ENCODE measurements at places on chromosomes 3 and 15.

DNA sequence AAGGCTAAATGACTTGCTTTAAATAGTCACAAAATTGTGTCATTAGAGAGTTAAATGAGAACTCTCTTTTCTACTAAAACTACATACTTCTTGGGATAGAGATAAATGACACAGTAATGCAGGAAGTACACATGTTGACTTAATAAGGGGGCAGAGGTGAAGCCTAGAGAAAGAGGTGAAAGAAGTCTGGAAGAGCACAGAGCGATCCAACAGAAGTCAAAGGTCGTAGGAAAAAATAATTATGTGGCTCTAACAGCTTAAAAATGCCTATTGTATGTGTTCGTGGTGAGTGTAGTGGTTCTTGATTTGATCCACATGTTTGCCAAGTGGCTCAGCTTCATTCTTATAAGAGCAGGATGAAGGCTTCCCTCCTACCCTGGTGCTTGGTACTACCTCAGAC lies 61.7 kb downstream of the TMEM212 start:
- DNase-seq, result no peak

- DNase-seq, result peak; percentile 82
Measured at GRCh38 chr15:40217166-40217824, 21.6 kb upstream of the PAK6 start.

DNA sequence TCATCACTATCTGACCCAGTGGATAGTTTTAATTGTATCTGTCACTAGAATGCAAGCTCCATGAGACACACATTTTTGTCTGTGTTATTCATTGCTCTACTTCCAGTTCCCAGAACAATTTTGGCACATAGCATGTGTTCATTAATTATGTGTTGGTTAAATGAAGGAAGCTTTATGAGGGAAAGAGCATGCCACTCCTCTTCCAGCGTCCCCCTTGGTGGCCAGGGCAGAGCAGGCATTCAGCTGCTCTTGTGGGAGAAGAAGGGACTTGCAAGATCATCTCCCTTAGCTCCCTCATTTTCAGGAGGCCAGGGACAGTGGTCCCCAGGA lies 489 bp upstream of the GALNT15 start:
- no peak for DNase-seq

- DNase-seq, result no peak
Measured at GRCh38 chr3:129518038-129518561, 10.3 kb upstream of the RHO start.

- DNase-seq, result peak; percentile 67
Measured at GRCh38 chr3:39146611-39147591, 6.5 kb downstream of the CSRNP1 start.

Measured in CD4-positive, alpha-beta T cell treated with Interleukin-4 for 1 hour (primary cell).